Activated T-cell treated with anti-CD3 and anti-CD28 coated beads, Interleukin-2, amount 50 U/mL, for 72 hours (primary cell): ENCODE measurements at places on chromosomes 4 and X.
A peak's percentile ranks its signal among the peaks of the same experiment; 100 is the strongest.

DNA sequence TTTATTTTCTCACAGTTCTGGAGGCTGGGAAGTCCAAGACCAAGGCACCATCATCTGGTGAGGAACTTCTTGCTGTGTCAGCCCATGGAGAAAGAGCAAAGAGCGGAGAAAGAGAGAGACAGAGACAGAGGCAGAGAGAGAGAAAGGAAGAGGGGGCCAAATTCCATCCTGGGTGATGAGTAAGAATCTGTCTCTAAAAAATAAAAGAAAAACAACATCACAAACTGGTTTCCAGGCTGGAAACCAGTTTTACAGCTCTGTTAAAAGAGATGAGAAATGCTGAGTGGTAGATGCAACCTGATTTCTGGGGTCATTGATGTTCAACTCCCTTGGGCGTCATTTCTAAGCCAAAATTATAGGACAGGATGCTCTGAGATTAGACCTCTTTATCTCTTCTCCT is 72.9 kb downstream of the SHOX start:
- DNase-seq, result no peak

GRCh38 chrX:18931972-18932371 is 51.9 kb downstream of the PHKA2 start:
- DNase-seq, result peak; percentile 3

DNA sequence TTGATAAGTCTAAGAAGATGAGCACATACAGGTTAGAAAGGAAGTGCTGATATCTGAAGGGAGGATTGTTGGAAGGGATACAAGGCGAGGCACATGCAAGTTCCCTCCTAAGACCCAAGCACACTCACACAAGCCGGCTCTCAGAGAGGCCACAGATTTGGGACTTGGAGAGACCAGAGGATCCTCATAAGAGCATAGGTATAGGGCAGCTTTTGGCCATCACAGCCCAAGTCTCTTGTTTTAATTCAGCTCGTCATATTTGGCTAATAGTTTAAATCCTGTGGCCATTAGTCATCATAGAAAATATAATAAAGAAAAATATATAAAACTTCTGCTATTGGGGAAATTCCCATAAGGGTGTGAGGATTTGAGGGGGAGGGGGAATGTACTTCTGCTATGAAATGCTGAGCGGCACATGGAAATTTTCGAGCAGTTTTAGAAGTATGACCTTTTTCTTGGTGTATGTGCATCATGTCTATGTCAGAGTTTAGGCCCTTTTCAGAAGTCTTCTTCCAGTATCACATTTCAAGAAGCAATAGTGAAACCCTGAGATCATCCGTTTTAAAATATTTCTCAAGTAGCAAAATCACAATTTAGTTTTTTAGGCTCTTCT is 97.7 kb downstream of the NFKB1 start:
- DNase-seq, result no peak

DNA sequence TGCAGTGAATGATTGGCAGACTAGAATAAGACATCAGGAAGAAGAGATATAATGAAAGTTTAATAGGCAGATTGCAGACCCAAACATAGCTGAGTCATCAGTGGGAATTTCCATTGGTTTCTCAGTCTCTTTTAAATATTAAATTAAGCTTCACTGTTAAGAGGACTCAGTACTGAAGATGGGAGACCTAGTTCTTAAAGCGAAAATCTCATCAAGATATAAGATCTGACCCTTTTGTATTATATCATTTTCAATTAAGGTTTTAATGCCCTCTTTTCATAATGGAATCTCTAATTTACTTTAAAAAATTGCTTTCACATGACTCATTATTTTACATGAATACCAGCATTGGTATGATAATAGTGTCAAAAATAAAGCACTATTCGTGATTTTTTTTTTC is 168.9 kb upstream of the ATOH1 start:
- no peak for DNase-seq

DNA sequence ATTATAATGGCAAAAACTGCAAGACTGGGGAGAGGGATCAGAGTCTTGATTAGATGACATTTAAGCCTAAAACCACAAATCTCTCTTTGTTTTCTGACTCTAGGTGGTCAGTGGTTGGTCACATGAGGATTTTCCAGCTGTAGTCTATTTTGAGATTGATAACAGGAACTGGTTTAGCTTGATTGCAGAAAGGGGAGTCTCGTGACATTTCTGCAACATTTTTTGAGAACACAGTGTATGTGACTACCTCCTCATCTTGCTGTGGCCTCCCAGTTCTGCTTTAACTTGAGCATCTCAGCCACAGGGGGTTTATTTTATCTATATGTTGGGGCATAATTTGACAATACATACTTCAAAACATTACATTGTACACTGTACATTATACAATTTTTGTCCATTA is 726.4 kb upstream of the MAGEB2 start:
- no peak for DNase-seq

DNA sequence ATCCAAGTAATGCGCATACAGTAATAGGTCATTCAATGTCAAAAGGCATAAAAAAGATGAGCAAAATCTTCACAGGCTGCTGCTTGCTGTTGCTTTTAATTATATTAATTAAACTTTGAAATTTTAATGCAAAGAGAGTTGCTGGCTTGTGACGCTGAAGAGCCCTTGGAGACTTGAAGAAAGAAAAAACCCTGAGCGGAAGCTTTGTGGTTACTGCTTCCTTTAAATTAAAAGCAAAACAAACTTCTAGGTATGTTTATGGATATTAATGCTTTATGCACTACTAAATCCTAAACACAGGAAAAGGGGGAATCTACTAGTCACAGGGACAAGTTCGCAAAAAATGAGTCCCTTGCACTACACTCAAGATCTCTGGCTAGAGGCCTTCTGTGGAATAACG is 166.7 kb downstream of the ANTXR2 start:
- DNase-seq, result no peak

GRCh38 chr4:174928174-174928573 is 10.0 kb downstream of the ADAM29 start:
- no peak for DNase-seq

DNA sequence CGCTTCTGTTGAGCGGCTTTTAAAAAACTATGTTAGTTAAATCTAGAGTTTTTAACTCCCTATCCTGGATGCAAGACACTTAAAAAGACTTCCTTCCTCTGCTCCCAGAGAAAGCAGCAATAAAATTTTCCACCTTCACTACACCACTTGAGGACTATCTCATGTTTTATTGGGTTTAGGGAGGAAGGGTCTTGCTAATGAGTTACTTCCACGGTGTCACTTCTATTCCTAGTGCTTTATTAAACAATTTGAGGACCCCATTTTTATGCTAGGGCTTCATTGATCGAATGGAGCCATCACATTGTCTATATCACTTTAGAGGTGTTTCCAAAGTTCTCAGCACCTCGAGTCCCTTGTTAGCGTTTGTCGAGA is 3.7 kb upstream of the STIM2 start:
- DNase-seq, result no peak

- DNase-seq, result no peak
Measured at GRCh38 chrX:69140837-69141236, 24.4 kb downstream of the PJA1 start.

DNA sequence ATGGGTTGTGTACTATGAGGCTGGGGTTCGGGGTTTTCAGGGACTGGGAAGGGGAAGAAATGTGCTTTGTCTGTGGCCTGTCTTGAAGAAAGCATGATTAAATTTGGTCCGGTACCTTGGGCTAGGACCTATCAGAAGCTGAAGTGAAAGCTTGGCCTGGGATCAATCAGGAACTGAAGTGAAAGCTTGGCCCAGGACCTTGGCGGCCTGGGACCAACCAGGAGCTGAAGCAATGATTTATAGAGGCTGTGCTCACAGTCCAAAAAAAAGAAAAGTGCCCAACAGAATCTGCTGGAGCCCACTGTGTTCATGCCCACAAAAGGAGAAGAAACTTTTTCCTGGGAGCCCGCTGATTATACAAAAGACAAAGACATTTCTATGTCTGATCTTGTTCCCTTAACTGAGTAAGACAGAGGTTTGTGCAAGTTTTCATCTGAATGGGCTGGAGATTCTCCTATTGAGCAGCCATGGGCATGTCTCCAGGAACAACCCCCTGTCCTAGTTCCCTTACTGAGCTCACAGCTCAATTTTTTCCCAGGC is 1427.9 kb downstream of the FAM133A start:
- no peak for DNase-seq

DNA sequence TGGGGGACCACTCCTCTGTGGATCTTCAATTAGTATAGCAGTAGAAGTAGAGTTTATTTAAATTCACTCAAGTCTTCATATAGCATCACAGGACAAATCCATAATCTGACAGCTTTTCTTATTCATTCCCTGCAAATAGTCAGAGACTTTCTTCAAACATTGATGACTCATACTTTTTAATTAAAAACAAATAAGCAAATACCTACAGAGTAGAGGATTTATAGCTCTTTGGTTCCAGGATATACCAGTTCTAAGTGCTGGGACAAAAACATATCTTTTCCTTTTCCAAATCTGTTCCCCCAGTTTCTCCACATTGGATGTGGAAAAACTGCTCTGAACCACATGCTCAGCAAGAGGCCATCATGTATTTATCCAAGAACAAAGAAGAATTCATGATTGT is 24.1 kb downstream of the EMCN start:
- DNase-seq, result no peak

- no peak for DNase-seq
Measured at GRCh38 chrX:9906919-9907318, 60.2 kb upstream of the CLDN34 start.

DNA sequence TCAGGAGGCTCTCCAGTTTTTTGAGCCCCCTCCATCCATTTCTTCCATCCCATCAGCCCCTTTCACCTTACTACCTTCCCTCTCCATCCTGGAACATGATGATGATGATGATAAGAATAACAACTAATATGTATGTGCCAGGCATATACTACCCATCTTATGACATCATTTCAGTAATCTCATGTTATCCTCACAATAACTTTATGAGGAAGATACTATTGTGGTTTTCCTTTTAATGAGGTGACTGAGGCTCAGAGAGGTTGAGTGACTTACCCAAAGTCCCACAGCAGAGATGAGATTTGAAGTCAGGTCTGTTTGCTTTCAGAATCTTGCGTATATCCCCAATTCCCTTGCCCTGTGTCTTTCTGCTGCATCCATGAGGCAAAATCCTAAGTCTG is 55.1 kb downstream of the RTL9 start:
- DNase-seq, result no peak

DNA sequence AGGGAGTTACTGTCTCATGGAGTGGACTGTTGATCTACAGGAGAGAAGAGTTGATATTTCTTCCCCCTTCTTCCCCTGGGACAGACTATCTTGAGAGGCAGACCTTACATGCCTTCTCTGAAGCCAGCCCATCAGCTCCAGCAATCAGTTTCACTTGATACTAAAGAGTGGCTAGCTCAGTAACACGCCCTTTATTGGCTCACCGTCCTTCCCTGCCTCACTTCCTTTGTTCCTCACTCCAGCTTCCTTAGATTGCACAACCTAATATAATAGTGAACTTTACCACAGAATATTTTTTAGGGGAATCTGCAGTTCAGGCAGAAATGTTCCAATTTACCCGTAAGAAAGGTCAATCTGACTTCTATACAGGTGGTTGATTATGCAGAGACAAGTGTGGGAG is 128.1 kb upstream of the NDP start:
- no peak for DNase-seq
